ENCODE measurements at places on chromosomes 13 and 19. TPM values are rescaled to one million over a fixed set of nuclear protein-coding genes. Genes with fewer than 3 reads are reported as not detected.

GAPDHS gene
- polyA plus RNA-seq: not detected

RGL3 gene
- polyA plus RNA-seq: 0.20 TPM

PSG11 gene
- not detected for polyA plus RNA-seq

IGFL3 gene
- polyA plus RNA-seq: 179 TPM

ANGPTL8 gene
- not detected for polyA plus RNA-seq

CCNE1 gene
- polyA plus RNA-seq: 13.9 TPM

EVI5L gene
- 6.8 TPM for polyA plus RNA-seq

LILRB4 gene
- not detected for polyA plus RNA-seq

A1BG gene
- 7.5 TPM for polyA plus RNA-seq

SUGP1 gene
- 29.2 TPM for polyA plus RNA-seq

ADGRE2 gene
- polyA plus RNA-seq: 10.8 TPM

RPS19 gene
- 3,946 TPM for polyA plus RNA-seq

ZNF77 gene
- polyA plus RNA-seq: 4.1 TPM

NLRP4 gene
- not detected for polyA plus RNA-seq

ZNF432 gene
- 2.2 TPM for polyA plus RNA-seq

CLEC11A gene
- polyA plus RNA-seq: 3.3 TPM

ZNF256 gene
- polyA plus RNA-seq: 2.1 TPM

SELENOV gene
- not detected for polyA plus RNA-seq

PLVAP gene
- polyA plus RNA-seq: not detected

ZNF724 gene
- polyA plus RNA-seq: 4.0 TPM

TMEM272 gene
- polyA plus RNA-seq: not detected

LIPE gene
- polyA plus RNA-seq: 5.6 TPM

CBARP gene
- 0.88 TPM for polyA plus RNA-seq

KCNJ14 gene
- polyA plus RNA-seq: 0.45 TPM

REEP6 gene
- polyA plus RNA-seq: 1.2 TPM

ONECUT3 gene
- polyA plus RNA-seq: 0.01 TPM

PABPC3 gene
- 0.16 TPM for polyA plus RNA-seq

FGF9 gene
- polyA plus RNA-seq: not detected

KCTD12 gene
- 25.3 TPM for polyA plus RNA-seq

RASIP1 gene
- polyA plus RNA-seq: 5.0 TPM

PCDH9 gene
- polyA plus RNA-seq: 0.26 TPM

Data from mammary epithelial cell (primary cell).